ENCODE measurements at places on chromosomes 3 and 15. TPM values are rescaled to one million over a fixed set of nuclear protein-coding genes. Genes with fewer than 3 reads are reported as not detected.

DNA sequence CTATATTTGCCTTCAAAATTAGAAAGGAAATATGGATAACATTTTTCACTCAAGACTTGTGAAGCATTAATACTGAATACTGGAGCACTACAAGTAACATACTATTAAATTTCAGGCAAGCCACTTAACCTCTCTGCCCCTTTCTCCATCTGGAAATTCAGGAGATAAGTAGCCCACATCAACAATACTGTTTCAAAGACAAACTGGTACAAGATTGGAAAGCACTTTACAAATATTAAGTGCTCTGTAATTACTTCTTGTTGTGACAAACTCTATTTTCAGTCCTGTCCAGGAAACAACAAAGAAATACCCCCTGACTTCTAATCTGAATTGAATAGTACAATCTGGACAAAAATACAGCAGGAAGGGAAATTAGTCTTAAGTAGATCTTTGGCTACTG, 49.3 kb downstream of the TMEM212 start:
- DNase-seq, result no peak

The CSPG5 gene
- total RNA-seq, result 0.44 TPM

- DNase-seq, result no peak
Observed at GRCh38 chr15:57436961-57437360, 60.7 kb downstream of the CGNL1 start.

DNA sequence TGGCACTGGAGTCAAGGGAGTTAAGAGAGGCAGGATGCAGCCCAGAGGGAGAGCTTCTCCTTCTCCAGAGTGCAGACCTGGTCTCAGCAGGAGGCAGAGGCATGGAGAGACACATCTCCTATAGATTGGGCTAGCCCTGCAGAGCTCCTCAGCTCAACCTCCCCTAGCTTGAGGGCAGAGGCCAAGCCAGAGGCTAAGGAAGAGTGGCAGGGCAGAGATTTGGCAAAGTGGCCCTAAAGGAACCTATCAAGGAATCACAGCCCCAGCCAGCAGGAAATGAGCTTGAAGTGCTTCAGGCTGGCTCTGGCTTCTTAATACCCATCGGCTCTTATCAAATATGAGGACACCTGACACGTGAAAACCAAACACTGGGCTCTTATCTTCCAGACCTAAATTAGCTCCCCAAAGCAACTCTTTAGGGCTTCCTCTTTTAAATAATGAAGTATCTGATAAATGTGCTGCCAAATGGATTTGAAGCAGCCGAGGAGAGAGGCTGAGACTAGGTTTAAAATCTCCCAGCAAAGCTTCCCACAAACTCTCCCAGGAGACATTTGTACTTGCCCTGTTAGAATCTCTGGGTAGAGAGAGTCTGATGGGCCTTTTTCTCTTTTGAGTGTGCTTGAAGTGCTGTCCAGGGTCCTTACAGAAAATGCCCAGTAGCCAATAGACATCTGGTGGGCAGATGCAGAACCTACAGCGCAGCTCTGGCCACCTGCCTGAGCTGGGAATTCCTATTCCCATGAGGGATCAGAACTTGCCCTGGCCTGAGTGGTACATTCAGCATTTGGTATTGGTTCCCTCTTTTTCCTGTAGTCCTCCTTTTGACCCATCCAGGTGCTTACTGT, 271.4 kb downstream of the CLSTN2 start:
- DNase-seq, result no peak

The SEMA3F gene
- total RNA-seq, result not detected

DNA sequence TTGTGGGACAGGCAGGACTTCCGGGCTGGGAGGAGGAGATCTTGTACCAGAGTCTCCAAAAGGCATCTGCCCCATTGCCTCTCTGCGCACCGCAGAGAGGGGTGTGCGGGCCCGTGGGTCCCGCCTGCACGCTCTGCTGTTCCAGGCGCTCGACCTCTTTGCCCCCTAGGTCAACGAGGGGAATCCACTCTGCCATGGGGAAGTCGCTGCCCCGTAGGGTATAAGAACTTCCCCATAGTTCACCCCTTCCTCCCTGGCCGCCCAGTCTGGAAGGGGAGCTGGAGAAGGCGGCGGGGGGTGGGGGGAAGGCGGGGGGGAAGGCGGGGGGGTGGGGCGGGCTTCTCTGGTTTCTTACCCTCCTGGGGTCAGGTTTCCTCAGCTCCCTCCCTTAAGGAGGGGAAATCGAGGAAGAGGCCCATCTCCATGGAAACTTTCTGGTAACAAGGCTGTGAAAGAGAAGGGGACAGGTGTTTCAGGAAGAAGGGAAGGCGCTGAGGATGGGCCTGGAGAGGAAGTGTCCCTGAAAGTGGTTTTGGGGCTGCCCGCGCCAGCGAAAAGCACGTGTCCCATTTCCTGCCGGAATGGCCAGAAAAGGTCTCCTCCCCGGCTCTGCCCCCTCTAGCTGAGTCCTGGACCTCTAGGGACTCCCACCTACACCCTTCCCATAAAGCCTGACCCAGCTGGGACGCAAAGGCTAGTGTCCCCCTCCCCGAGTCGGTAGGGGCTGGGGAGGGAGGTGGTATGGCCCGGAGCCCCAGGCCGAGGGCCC, 27.5 kb downstream of the NR1I2 start:
- DNase-seq, result no peak

DNA sequence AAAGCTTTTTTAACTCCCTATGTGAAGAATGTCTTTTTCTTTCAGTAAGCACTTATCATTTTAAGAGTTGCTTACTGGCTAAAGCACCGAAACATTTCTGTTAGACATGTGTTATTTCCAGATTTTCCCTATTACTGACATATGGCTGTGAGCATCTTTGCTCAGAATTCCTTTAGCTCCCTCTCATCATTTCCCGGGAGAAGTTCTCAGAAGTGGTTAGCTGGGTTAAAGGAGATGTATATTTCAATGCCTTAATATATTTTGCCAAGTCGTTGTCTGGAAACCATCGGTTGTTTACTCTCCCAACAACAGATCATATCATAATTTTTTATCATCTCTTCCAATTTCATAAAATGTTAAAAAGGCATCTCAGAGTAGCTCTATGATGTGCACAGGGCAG, 396.5 kb downstream of the OCA2 start:
- no peak for DNase-seq

The SPCS1 gene
- 89.9 TPM for total RNA-seq

The SPATA12 gene
- total RNA-seq, result not detected

The GCHFR gene
- 19.4 TPM for total RNA-seq

DNA sequence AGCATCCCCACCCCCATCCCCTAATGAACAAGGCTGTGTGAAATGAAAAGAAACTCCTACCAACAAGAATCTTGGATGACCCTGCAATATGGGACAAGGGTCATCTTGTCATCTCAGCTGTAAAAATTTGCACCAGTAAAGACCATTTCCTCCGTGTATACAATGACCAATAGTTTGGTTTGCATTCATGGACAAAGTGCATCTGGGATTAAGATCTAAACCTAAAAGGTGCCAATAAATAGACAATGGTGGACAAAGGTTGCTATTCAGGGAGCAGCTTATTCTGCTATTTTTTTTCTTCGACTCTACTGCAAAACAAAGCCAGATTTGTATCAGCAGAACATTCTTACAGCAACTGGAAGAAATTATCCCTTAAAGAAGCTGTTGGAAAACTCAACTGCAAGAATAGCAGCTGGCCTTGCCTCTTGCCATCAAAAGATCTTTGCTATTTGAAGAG, 8.0 kb downstream of the MGLL start:
- DNase-seq, result no peak

The ASB14 gene
- not detected for total RNA-seq
